ENCODE measurements at places on chromosomes 6 and 20. TPM values are rescaled to one million over a fixed set of nuclear protein-coding genes. Genes with fewer than 3 reads are reported as not detected.

DNA sequence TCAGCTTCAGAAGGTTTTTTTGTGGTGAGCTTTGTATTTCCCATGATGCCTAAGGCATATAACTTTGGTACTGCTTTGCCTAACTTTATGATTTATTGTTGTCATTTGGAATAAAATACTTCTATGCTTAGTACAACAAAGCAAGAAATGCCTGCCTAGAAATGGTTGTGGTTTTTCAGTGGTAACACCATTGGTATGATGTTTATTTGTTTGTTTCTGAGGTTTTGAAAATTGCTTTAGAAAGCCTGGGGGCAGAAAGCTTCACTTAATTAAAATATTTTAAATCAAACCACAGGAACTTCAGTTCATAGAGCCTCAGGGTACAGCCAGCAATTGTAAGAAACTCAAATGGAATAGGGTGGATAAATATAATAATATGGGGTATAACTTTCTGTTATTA is 351.2 kb upstream of the MAP3K7 start:
- H3K4me1 ChIP-seq, result peaks cover 17% of the 10 kb centered on the region
- peak overlapping the region; percentile 78 for H3K27ac ChIP-seq
- H3K36me3 ChIP-seq, result no peaks in the 10 kb centered on the region
- no peak for DNase-seq
- H3K4me3 ChIP-seq, result no peak overlapping the region

- H3K27me3 ChIP-seq, result no peaks in the 10 kb centered on the region
- no peak overlapping the region for H3K4me3 ChIP-seq
- peak overlapping the region; percentile 58 for H3K27ac ChIP-seq
- no peak for DNase-seq
- H3K36me3 ChIP-seq, result no peaks in the 10 kb centered on the region
Measured at GRCh38 chr6:56372406-56372995, 125.1 kb upstream of the COL21A1 start.

ATRN gene
- 35.4 TPM for total RNA-seq

DNA sequence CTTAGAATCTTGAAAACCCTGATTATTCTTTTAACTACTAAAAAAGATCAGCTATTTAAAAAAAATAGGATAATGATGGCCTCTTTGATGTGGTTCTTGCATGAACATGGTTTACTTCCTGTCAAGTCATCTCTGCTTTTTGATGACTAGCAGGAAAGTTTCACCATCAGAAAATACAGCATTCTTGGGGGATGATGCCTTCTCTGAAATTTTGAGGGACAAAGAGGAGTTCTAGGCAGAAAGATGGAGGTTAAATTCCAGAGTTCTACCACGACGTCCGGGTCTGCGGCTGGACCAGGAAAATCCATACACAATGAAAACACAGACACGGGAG is 130.4 kb downstream of the OLIG3 start:
- no peak overlapping the region for H3K4me3 ChIP-seq

DNA sequence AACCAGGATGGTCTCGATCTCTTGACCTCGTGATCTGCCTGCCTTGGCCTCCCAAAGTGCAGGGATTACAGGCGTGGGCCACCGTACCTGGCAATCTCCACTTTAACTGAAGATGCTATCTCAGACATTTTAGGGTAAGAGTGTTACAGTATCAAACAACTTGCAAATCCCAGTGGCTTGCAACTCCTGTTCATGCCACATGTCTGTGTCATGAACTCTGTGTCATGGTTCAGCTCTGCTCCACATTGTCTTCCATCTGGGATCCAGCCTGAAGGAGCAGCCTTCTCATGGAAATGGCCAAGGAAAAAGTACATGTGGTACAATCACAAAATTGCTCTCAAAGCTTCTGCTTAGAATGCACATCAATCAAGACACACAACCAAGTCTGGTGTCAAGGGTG is 114.9 kb downstream of the MAP3K5 start:
- no peak overlapping the region for H3K27ac ChIP-seq
- H3K4me1 ChIP-seq, result no peaks in the 10 kb centered on the region
- no peak for DNase-seq
- H3K27me3 ChIP-seq, result no peaks in the 10 kb centered on the region
- peaks cover 24% of the 10 kb centered on the region for H3K36me3 ChIP-seq
- no peak overlapping the region for H3K4me3 ChIP-seq

GRCh38 chr6:168026925-168027324 is 29.5 kb downstream of the KIF25 start:
- no peaks in the 10 kb centered on the region for H3K27me3 ChIP-seq
- H3K4me1 ChIP-seq, result peaks cover 7% of the 10 kb centered on the region
- H3K36me3 ChIP-seq, result no peaks in the 10 kb centered on the region
- DNase-seq, result peak; percentile 42
- H3K27ac ChIP-seq, result no peak overlapping the region
- H3K4me3 ChIP-seq, result no peak overlapping the region

DNA sequence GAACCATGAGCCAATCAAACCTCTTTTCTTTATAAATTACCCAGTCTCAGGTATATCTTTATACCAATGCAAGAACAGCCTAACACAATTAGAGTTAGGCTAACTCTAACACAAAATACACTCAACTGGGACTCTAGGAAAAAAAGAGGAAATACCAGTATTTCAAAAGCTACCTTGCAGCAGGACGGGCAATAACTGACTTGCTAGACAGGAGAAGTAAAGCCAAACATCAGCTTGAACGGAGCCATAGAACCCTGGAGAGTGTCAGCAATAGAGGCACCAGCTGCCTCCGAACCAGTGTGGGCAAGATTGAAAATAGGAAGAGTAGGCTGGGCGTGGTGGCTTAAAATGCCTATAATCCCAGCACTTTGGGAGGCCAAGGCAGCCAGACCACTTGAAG is 162.0 kb upstream of the SOX4 start:
- no peak overlapping the region for H3K27ac ChIP-seq
- no peaks in the 10 kb centered on the region for H3K36me3 ChIP-seq
- no peaks in the 10 kb centered on the region for H3K4me1 ChIP-seq
- no peak overlapping the region for H3K4me3 ChIP-seq
- no peaks in the 10 kb centered on the region for H3K27me3 ChIP-seq
- no peak for DNase-seq

- H3K36me3 ChIP-seq, result no peaks in the 10 kb centered on the region
- no peaks in the 10 kb centered on the region for H3K27me3 ChIP-seq
- no peaks in the 10 kb centered on the region for H3K4me1 ChIP-seq
- no peak for DNase-seq
- no peak overlapping the region for H3K27ac ChIP-seq
- no peak overlapping the region for H3K4me3 ChIP-seq
Measured at GRCh38 chr6:69285054-69285453, 511.8 kb downstream of the LMBRD1 start.

- no peak overlapping the region for H3K27ac ChIP-seq
- H3K4me1 ChIP-seq, result no peaks in the 10 kb centered on the region
- DNase-seq, result no peak
- H3K4me3 ChIP-seq, result no peak overlapping the region
Measured at GRCh38 chr20:61677928-61678327, 387.8 kb downstream of the TAF4 start.

ZBTB9 gene
- 5.7 TPM for total RNA-seq

- DNase-seq, result peak; percentile 85
- peak overlapping the region; percentile 51 for H3K4me3 ChIP-seq
- H3K27me3 ChIP-seq, result no peaks in the 10 kb centered on the region
- no peaks in the 10 kb centered on the region for H3K36me3 ChIP-seq
Measured at GRCh38 chr6:7145885-7146828, 38.4 kb downstream of the RREB1 start.

GRCh38 chr6:51855310-51856082 is 231.9 kb downstream of the PKHD1 start:
- H3K27me3 ChIP-seq, result no peaks in the 10 kb centered on the region
- no peak overlapping the region for H3K4me3 ChIP-seq
- no peaks in the 10 kb centered on the region for H3K36me3 ChIP-seq
- no peaks in the 10 kb centered on the region for H3K4me1 ChIP-seq

GRCh38 chr6:108760126-108761050 is 87.8 kb upstream of the ARMC2 start:
- H3K4me1 ChIP-seq, result peaks cover 6% of the 10 kb centered on the region
- H3K36me3 ChIP-seq, result no peaks in the 10 kb centered on the region
- H3K4me3 ChIP-seq, result no peak overlapping the region
- DNase-seq, result no peak
- no peaks in the 10 kb centered on the region for H3K27me3 ChIP-seq
- no peak overlapping the region for H3K27ac ChIP-seq

LPA gene
- not detected for total RNA-seq

DNA sequence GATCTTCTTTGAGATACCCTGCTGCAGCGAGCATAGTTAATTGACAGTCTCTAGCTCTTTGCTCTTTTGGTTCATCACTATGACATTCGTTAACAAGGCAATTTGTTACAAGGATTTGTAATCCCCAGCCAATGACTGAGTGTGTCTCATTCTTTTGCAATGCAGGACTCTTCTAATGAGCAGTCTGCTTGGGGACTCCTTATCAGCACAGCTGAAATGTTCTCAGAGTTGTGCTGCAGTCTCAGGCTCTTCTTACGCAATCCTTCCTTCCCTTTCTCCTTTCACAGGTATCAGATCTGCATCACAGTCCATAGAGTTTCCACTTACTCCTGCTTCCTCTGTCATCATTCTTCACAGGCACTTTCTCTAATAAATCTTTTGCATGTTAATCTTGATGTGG is 161.2 kb upstream of the OGFRL1 start:
- no peaks in the 10 kb centered on the region for H3K27me3 ChIP-seq
- no peak overlapping the region for H3K4me3 ChIP-seq
- no peak overlapping the region for H3K27ac ChIP-seq
- H3K4me1 ChIP-seq, result no peaks in the 10 kb centered on the region

GRCh38 chr6:11645016-11645415 is 107.5 kb downstream of the TMEM170B start:
- DNase-seq, result no peak
- no peak overlapping the region for H3K27ac ChIP-seq
- peaks cover 9% of the 10 kb centered on the region for H3K4me1 ChIP-seq
- no peaks in the 10 kb centered on the region for H3K36me3 ChIP-seq
- H3K27me3 ChIP-seq, result no peaks in the 10 kb centered on the region

ZBTB46 gene
- total RNA-seq, result 76.5 TPM

TMC2 gene
- total RNA-seq, result 0.32 TPM

DNA sequence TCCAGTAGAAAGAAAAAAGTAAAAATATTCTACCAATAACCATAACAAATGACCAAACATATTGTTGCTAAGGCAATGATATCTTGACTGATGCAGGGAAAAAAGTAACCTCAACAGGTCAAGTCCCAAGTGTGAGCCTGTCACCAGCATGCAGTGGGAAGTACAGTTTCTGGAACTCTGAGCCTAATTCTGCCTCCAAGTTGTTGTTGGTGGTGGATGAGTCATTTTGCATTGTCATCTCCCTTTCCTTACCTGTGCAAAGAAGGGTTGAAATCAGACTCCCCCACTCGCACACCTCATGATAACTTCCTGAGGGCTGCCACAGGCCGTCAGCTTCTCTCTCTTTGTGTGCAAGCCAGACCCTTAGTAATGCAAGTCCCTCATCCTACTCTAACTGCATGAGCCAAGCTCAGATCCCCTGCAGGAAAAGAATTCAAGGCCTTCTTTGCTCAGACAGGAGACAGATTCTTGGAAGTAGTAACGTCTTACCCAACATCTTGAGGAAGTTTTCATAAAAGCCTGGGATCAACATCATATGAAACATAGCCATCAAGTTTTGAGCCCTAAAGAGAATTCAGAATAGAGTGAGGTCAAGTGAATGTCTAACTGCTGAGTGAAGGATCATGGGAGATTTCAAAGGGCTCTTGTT is 207.6 kb upstream of the FOXA2 start:
- no peaks in the 10 kb centered on the region for H3K27me3 ChIP-seq
- H3K36me3 ChIP-seq, result no peaks in the 10 kb centered on the region
- H3K4me3 ChIP-seq, result no peak overlapping the region
- no peak for DNase-seq
- no peaks in the 10 kb centered on the region for H3K4me1 ChIP-seq
- H3K27ac ChIP-seq, result no peak overlapping the region

SRC gene
- total RNA-seq, result 59.6 TPM

WFDC10B gene
- not detected for total RNA-seq

GRCh38 chr6:549906-550305 is 107.0 kb downstream of the HUS1B start:
- no peak overlapping the region for H3K27ac ChIP-seq
- no peak for DNase-seq
- H3K36me3 ChIP-seq, result peaks cover 89% of the 10 kb centered on the region
- no peaks in the 10 kb centered on the region for H3K27me3 ChIP-seq
- no peak overlapping the region for H3K4me3 ChIP-seq

DNA sequence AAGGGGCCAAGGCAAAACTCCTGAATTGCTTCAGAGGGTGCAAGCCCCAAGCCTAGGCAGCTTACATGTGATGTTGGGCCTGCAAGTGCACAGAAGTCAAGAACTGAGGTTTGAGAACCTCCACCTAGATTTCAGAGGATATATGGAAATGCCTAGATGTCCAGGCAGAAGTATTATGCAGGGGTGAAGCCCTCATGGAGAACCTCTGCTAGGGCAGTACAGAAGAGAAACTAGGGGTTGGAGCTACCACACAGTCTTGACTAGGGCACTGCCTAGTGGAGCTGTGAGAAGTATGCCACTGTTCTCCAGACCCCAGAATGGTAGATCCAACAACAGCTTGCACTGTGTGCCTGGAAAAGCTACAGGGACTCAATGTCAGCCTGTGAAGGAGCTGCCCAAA is 179.7 kb upstream of the GJE1 start:
- DNase-seq, result no peak
- H3K4me3 ChIP-seq, result no peak overlapping the region
- H3K36me3 ChIP-seq, result no peaks in the 10 kb centered on the region
- no peak overlapping the region for H3K27ac ChIP-seq

DNA sequence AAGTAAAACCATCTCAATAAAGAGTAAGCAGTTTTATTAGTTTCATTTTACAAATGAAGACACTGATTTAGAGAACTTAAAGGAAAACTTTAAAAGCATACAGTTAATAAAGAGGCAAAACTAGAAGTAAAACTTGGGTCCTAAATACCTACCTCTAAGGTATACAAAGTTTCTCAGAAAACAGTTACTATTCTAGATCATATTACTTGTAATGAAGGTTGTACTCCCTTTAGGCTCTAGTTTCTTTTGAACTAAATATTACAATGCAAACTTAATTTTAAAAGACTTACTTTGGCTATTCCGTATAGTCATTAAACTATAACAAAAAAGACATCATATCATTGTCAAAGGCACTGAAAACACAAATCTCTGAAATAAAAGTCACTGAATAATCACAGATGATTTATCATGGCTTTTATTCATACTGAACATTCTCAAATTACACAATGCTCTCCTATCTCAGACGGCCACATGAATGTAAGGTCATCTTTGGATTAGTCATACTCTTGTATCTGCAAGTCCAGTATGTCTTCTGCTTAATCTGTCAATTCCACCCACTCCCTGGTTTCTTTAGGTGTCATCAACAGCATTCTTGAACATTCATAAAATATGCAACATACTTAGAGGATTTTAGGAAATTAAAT is 361.6 kb upstream of the RUNX2 start:
- no peaks in the 10 kb centered on the region for H3K4me1 ChIP-seq
- H3K27me3 ChIP-seq, result no peaks in the 10 kb centered on the region
- DNase-seq, result no peak
- H3K27ac ChIP-seq, result no peak overlapping the region

ARMH2 gene
- 3.0 TPM for total RNA-seq

ISM1 gene
- 12.9 TPM for total RNA-seq

All from spleen (tissue), 13 donors.